ENCODE measurements at places on chromosomes 6 and 20.

DNA sequence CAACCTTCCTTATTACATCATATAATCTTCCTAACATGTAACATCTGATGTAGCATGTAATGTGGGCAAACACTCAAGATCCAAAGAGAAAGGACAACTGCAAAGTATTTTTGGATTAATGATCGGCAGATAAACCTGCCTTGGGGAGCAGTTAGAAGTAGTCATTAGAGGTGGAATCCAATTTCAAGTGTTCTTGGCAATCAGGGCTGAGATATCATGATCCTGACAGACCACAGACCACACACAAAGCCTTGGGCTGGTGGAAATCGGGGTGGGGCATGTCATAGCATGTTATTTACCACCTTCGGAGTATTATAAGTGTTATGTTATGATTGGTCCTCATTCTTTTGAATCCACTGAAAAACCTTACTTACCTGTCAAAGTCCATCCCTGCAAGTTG, 16.3 kb downstream of the NCOA5 start:
- no peak for DNase-seq

DNA sequence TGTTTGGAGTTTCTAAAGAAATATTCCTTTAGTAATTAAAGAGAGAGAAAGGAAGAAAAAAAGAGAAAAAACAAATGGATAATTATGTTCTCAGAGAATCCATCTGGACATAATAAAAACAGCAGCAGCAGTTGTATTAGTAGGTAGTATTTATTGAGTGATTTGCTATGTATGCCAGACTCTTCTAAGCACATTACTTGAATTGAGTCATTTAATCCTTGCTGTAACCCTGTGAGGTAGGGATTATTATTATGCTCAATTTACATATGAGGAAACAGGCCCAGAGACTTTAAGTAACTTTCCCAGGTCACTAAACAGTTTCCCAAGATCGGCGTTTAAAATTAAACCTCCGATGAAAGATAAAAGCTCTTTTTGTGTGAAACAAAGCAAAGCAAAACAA, 238.8 kb downstream of the TSHZ2 start:
- DNase-seq, result no peak

- no peak for DNase-seq
Measured at GRCh38 chr6:35202066-35202546, 11.7 kb upstream of the SCUBE3 start.

- no peak for DNase-seq
Measured at GRCh38 chr20:50318710-50319109, 128.1 kb downstream of the CEBPB start.

GRCh38 chr6:45920819-45921511, 94.7 kb downstream of the CLIC5 start:
- no peak for DNase-seq

- DNase-seq, result no peak
Measured at GRCh38 chr6:149138089-149138488, 179.4 kb upstream of the TAB2 start.

DNA sequence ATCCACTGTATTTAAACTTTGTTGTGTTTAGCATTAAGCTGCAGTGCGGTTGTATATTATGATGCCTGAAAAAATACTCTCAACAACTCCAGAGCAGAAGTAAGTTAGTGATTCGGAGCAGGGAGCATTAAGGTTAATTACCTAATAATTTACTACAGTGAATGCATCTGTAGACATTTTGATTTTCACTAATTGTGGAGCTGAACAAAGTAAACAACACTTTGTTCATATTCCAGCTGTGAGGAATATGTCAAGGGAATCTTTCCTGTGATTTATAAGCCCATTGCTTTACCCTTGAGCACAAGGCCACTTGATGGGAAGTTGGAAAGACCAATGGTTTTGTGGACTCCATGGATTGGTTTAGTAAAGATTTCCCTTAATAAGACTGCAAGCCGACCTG, 77.1 kb downstream of the CBLN4 start:
- no peak for DNase-seq

GRCh38 chr20:37308086-37309050, 18.9 kb downstream of the MANBAL start:
- no peak for DNase-seq
